Hippocampal formation (tissue), 2 donors: ENCODE measurements at places on chromosomes 1 and 21.
A peak's percentile ranks its signal among the peaks of the same experiment; 100 is the strongest.

DNA sequence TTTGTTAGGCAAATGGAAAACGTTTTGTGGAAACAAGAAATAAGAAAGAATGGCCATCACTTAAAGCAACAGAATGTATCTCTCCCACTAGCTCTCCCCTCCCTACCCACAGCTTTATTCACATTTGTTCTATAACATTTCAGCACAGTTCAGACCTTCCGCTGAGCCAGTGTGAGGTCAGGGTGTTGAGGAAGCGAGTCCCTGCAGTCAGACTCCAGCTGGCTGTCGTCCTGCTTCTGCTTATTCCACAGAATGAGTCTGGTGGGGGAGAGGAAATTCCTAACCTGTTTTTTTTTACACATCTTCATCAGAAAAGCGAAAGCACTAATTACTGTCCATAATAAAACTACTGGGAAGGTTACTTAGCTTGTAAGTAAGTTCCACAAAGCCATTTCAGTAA is 39.0 kb downstream of the MRPL39 start:
- no peak for DNase-seq

DNA sequence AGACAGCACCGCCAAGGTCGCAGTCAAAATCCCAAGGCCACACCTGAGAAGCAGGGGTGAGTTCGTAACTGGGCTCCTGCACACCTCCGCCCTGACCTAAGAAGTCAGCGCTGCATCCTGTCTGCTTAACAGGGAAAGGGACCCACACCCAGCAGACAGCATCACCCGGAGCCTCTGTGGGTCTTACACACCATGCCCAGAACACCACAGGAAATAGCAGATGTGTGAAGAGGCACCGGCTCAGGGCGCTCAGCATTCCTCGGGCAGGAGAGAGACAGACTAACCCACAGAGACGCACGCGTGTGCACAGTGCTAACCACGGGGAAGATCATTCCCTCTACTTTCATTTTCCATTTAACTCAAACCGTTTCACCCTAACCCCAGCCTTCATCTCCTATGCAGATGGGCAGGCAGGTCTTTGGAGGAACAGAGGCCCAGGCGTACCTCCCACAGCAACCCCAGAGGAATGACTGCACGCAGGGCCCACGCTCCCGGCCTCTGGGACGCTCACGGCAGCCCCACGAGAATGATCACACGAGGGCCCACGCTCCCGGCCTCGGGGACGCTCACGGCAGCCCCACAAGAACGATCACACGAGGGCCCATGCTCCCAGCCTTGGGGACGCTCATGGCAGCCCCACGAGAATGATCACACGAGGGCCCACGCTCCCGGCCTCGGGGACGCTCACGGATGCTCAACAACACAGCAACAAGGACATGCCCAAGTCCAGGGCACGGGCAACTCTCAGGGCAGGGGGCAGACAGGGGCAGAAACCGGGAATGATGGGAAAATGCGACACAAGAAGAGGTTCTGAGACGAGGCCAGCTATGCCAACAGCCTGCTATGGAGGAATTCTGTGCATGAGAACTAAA is 20.9 kb downstream of the POFUT2 start:
- no peak for DNase-seq

- DNase-seq: no peak
These were observed 1.2 kb upstream of the ADPRS start for GRCh38 chr1:36087233-36088123.

GRCh38 chr1:7290971-7291970 is 479.8 kb upstream of the VAMP3 start:
- DNase-seq: peak; percentile 47

GRCh38 chr1:172359491-172359999 is 60.9 kb upstream of the C1orf105 start:
- no peak for DNase-seq

GRCh38 chr1:182149411-182149965 is 88.0 kb upstream of the ZNF648 start:
- DNase-seq: no peak

DNA sequence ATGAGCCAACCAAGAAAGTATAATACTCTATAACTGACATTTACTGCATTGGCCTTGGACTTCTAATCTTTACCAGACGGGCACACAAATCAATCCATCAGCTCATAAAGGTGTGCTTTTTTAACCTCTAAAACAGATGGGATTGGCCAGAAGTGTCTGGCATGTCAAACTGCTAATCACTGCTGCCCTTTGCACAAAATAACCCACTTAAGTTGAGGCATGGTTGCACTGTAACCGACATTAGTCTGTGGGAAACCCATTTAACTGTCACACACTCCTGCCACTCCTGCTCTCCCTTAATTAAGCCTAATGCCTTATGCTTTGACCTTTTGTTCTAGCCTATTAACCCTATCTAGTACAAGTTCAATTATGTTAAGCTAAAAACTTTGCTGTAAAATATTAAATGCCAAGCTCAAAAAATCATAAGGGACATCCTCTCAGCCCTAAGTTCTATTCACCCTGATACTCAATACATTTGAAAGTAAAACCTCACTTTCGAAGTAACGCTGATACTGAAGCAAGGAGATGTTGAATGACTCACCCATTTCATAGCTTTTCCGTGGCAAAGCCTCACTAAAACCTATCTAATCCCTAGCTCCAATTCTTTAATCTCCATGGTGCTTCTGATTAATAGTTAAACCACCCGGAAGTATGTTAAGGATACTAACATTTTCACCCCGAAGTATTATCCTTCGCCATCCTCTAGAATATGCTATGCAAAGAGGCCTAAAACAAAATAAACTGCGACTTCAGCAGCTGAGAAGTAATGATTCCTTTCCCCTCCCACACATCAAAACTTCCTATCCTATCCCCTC is 12.9 kb downstream of the NRIP1 start:
- DNase-seq: no peak

GRCh38 chr1:231153726-231154125 is 8.1 kb upstream of the TRIM67 start:
- no peak for DNase-seq

DNA sequence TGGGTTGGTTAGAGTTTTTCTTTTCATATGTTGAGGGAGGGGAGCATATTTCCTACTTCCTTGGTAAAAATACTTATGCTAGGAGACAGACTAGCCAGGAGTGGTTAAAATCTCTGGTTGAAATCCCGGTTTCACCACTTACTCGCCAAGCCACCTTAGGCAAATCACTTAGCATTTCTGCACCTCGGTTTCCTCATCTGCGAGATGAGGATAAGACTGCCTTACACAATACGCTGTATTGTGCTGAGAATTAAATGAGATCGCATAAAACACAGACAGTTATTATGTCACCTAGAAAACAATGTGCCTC is 1.4 kb downstream of the IFFO2 start:
- no peak for DNase-seq

DNA sequence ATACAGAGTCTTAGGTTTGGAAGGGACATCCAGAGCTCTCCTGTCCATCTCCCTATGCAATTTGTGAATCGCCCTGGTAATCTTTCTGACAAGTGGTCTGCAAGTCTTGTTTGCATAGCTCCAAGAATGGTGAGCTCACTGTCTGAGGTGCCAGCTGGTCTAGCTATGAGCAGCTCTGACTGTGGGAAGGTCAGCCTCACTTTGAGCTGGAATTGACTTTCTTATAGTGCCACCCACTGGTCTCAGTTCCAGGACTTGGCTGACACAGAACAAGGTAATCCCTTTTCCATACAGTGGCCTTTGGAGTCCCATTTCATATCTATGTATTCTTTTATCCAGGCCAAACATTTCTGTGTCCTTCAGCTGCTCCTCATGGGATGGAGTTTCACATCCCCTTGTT is 95.6 kb upstream of the C8B start:
- DNase-seq: no peak
